Activated gamma-delta T cell (primary cell): ENCODE measurements at places on chromosomes 5 and 9.

DNA sequence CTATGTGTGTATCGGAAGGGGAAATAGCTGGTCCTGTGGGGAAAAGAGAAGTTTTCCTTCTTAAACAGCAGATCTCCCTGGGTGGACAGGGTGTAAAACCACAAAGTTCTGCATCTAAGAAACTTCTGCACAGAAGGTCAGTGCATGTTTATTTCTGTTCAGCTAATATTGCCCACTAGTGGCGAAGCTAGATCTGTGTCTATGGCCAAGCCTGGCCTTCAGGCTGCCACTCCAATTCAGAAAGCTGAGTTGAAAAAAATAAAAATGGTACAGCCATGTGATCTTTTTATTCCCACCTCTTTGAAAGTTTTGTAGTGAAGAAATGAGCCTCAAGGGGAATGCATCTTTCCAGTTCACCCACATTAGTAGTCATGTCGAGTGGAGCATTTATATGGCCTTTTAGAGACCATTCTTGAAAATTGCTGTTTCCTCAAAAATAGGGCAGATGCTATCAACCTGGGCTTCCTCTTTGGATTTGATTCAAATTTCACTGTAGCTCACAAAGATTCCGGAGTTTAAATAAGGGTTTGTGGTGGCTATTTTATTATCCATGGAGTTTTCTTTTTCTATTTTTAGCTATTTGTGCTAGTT is 488.0 kb downstream of the PRELID2 start:
- DNase-seq, result no peak

DNA sequence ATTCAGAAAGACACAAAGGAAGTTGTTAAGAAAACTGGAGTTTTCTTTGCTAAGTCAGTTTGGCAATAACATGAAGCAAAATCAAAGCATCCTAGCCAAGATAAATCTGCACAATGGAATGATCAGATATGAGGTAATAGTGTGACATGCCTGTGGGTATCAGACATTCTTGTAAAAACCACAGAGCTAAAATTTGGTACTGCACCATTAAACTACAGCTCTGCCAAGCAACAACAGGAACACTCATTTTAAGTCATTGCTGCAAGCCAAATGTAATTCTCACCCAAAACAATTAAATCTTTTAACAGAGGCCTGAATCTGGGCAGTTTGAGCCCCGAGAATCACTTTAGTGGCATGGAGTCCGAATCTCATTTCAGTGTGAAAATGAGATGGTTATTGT is 96.6 kb downstream of the VCAN start:
- DNase-seq, result no peak

- no peak for DNase-seq
Measured at GRCh38 chr5:5767286-5767928, 344.9 kb downstream of the ICE1 start.

- no peak for DNase-seq
Measured at GRCh38 chr5:29143266-29143665, 2050.2 kb upstream of the CDH6 start.

GRCh38 chr9:129174724-129175514 is 3.1 kb downstream of the IER5L start:
- peak; percentile 19 for DNase-seq

DNA sequence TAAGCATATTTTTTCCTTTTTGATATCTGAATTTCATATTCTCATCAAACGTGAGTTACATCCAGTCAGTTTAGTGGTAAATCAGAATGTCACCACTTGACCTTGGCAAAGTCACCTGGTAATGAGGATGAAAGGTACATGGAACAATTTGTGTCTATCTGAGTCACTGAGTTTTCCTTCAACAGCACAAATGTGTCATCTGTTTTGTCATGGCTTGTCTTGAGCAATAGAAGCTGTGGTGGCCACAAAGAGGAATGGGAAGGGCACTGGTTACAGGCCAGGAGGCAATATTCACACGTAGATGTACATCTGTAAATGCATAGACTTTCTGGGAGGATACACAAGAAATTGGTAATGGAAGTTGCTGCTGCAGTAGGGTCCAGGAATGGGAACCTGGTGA is 8.4 kb upstream of the ZNF474 start:
- no peak for DNase-seq

- DNase-seq, result no peak
Measured at GRCh38 chr9:90805006-90805996, 3.7 kb downstream of the SYK start.

GRCh38 chr9:122115176-122116035 is 22.3 kb upstream of the TTLL11 start:
- DNase-seq, result no peak

DNA sequence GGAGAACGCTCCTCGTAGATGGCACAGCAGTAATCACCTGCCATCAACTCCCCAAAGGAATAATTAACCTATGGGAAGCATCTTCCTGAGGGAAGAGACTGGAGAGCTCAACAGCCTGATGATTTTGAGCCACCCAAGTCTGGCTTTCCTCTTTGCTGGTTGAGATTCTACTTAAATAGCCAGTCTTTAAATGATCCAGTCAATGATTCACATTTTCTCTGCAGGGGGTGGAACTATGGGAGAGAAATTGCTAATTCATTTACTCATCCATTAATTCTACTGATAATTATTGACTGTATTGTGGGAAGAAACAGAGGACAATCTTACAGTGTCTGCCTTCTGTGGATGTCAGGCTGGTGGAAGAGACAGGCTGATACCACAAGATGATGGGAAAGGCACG is 355.0 kb upstream of the PANK3 start:
- DNase-seq, result no peak

DNA sequence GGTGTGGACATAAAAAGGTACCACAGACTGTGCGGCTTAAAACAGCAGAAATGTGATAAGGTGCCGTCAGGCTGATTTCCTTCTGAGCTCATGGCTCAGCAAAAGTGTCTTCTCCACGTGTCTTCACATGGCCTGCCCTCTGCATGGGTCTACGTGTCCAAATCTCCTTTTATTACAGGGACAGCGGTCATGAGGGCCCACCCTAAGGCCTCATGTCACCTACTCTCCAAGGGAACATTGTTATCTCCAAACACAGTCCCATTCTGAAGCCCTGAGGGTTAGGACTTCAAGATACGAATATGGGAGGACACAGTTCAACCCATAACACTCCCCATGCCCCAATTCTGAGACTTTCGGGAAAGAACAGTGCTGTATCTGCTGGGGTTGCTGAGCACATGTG is 35.2 kb downstream of the COL23A1 start:
- DNase-seq, result no peak

DNA sequence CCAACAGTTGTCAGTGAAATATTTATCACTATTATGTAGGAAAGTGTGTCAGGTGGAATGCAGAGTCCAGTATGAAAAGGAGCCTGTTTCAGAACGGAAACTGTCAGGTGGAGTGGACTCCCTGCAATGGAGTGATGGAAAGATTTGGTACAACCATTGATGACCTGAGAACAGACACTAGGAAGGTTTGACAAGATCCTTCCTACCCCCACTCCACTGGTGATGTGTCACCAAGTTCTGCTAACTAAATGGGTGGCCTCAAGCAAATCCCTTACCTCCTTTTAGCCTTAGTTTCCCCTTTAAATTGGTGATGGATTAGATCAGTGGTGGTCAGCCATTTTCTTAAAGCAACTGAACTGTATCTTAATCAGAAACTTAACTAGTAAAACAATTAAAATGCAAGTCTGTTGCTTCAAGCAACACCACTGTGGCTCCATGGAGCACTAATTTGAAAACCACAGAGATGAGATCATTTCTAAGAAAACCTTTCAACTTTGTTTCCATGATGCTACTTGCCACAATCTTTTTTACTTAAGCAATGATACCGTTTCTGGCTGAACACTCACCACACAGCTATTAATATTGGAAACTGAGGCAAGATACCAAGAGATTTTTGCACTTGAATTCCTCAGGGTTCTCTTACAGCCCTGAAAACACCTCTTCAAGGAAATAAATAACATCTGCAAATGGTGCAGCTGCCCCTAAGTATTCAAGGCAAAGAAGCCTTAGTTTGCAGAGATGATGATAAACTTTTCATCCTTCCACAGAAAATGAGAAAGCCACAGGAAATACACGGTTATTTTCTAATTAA is 140.6 kb downstream of the ERCC6L2 start:
- DNase-seq, result no peak

DNA sequence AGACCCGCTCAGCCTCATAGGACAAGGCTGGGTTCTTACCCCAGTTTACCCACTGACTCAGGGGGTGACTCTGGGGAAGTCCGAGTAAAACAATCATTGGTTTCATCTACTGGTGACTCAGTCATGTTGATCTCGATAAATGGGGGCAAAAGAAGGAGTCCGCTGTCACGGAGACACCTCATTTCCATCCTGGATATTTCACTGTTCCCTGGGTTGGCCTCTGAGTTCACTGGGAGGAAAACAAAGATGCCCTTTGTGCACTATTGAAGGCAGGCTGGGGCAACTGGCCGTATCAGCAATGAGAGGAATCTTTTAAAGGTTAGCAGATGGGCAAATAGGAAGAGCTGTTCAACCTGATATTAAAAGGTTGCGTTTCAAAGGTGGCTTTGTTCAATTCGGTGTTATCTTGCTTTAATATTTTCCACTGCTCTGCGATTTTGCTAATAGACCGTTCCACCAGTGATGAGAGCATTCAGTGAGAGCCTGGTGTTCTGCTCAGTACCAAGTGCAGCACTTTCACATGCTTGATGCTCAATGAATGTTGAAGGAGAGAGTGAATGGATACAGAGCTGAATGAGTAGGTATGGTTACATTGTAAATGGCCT is 110.2 kb upstream of the EGFLAM start:
- DNase-seq, result no peak

DNA sequence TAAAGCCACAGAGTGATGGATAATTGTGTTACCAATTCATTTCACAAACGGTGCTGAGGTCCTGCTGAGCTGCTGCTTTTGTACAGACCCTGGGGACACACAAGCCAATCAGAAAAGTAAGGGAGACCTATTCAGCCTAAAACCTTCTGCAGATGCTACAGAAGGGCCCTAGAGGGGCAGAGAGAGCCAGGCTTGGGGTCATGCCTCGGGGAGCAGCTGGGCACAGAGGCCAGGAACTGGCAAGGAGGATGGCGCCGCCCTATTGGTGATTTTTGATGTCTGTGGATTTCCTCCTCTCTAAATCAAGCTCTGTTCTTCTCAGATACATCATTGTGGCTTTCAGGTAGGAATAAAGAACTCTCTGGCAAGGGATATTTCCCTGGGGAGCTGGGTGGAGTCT is 181.9 kb downstream of the ZNF462 start:
- no peak for DNase-seq

GRCh38 chr5:78735834-78736463 is 87.4 kb upstream of the LHFPL2 start:
- no peak for DNase-seq

DNA sequence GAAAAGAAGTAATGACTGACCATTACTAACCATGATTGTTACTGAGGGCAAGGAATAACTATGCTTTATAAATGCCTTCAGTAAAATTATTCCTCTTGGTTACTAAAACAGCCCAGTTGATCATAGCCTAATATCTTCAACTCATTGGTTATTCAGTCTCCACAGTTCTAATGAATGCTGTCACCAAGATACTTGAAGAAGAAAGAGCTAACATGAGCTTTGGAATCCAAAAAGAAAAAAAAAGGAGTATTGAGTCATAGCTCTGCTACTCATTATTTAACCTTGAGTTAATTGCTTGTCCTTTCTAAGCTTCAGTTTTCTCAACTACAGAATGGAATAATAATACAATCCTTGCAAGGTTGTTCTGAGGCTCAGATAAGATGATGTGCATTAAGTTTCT is 187.7 kb downstream of the BRINP1 start:
- no peak for DNase-seq

DNA sequence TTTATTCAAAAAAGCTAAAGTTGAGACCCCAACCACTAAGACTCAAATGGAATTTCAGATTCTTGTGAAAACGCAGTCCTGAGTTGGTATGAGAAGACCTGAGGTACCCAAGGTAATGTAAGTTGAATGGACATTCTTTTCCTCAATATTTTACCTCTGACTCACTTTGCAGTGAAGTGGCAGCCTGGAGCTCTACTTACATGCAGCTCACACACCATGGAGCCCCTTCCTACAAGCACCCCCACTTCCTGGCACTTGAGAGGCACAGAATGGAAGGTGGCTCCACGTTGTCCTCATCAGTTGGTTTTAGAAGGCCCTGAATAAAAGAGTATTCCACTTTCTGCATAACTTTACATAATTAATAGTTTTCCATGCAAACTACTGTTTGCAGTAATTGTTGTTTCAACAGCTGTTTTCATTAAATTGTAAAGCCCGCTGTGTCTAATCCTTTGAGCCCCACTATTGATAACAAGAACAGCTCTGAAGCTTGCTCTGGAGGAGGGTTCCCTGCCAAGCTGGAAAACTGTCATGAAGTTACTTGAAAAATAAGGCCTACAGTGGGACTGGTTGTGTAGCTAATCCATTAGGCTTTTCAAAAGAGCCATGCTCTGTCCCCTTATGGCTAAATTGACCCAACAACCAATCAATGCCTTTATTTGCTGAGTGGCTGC is 102.2 kb upstream of the SPATA31D4 start:
- DNase-seq, result no peak

DNA sequence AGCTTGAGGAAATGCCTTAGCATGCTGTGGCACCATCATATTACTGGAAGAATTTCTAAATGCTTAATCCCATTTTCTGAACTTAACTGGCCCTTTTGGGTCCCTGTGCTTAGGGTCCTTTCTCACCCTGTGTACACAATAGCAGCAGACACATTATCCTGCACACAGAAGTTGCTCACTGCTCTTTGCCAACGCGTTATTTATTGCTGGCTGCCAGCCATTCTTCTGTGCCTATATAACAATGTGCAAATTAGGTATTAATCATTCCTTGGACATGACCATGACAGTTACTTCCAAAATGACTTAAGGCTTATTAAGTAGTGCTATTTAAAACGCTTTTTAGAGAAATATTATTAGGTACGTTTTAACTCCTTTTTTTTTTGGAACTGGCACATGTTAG is 134.7 kb downstream of the FBN2 start:
- no peak for DNase-seq

DNA sequence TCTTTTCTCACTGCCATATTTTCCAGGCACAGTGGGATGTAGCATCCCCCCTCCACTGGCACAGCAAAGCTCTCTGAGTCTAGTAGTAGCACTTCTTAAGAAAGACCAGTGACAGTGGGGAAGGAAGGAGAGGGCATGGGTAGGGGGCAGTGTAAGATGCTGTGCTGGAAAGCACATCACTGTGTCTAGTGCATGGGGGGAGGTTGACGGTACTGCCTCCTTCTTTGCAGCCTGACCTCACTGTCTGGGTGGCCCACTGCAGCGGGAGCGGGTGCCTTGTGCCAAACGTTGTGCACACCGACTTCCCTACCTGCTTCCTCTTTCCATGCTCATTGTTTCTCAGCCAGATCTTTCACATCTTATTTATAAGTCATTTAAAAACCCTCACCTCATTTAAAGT is 91.8 kb downstream of the PDE8B start:
- no peak for DNase-seq

DNA sequence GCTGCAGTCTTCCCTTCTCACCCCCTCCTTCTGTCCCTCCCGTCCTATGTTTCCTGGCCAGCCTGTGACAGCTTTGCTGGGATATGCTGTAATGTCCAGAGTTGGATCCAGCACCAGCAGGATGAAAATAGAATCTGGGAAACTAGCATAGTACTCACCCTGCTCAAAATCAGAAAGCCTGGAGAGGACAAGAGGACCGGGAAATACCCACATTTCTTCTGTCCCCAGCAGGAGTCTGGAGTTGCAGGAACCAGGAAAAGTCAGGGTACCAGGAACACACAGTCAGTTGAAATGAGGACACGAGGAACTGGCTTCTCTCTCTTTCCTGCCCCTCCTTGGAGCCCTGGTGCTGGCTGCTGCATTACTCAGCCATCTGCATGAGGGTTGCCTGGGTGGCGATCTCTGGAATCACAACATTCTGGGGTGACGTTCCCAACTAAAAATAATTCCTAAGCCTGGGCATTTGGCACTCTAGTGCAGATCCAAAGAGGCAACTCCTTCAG is 59.6 kb upstream of the NFIL3 start:
- DNase-seq, result no peak

GRCh38 chr9:92563116-92564100 is 27.6 kb upstream of the ECM2 start:
- no peak for DNase-seq
